ENCODE measurements at places on chromosomes 12 and 14. TPM values are rescaled to one million over a fixed set of nuclear protein-coding genes. Genes with fewer than 3 reads are reported as not detected.

- DNase-seq = no peak
Observed at GRCh38 chr12:127600211-127600610, 666.8 kb upstream of the TMEM132C start.

DNA sequence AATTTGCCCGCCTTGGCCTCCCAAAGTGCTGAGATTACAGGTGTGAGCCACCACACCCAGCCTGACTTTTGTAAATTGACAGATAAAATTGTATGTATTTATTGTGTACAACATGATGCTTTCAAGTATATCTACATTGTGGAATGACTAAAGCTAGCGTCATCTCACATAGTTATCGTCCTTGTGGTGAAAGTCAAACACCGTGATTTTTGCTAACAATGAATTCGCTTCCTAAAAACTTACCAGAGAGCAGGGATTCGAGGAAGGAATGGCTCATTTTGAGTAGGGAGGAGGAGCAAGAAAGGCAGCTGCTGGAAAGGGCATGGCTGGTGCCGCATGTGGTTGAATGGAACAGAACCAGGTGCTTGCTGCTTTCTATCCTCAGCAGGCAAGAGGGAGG, 85.4 kb downstream of the LGMN start:
- no peak for DNase-seq

SRRM4 gene
- polyA plus RNA-seq = 0.05 TPM

C14orf39 gene
- 0.32 TPM for polyA plus RNA-seq

ZNF10 gene
- 21.8 TPM for polyA plus RNA-seq

LRTM2 gene
- 0.30 TPM for polyA plus RNA-seq

SPRYD3 gene
- 17.1 TPM for polyA plus RNA-seq

PRPF39 gene
- 72.7 TPM for polyA plus RNA-seq

LHX5 gene
- polyA plus RNA-seq = not detected

Data from renal cortex interstitium (tissue), 15 donors.